ENCODE measurements at places on chromosomes 3 and 15. TPM values are rescaled to one million over a fixed set of nuclear protein-coding genes. Genes with fewer than 3 reads are reported as not detected.
A peak's percentile ranks its signal among the peaks of the same experiment; 100 is the strongest.

- no peak for DNase-seq
Measured at GRCh38 chr3:196654735-196655090, 15.2 kb downstream of the NRROS start.

- no peak for DNase-seq
Measured at GRCh38 chr3:126931806-126932187, 51.1 kb upstream of the PLXNA1 start.

GRCh38 chr3:81692766-81693165 is 68.7 kb downstream of the GBE1 start:
- DNase-seq: no peak

GRCh38 chr3:72535772-72536171 is 312.5 kb downstream of the SHQ1 start:
- DNase-seq: peak; percentile 52

DNA sequence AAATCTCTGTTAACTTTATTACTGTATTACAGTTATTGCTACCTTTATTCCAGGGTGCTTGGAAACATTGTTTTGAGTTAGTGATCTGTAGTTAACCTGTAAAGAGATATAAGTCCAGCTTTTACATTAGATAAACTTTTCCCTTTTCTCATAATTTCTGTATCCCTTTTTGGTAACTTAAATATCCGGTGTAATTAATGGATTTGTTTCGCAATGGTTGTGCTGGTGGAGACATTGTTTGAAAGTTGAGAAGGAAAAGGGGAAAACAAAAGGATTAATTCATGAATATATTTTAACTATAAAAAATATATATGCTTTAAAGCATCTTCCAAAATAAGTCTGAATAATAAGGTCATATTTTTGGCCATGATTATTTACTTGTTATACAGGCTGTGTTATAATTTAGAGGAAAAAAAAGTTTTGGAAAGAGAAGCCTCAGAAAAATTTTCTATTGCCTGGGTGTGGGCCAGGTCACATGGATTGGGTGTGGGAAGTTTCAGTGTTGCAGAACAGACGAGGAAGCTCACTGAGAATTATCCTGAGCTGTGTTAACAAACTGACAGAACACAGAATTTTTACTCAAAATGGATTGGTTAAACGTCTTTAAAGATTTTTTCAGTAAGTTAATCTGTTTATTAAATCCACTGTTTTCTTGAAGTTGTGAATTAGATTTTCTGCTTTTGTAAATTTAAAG is 27.7 kb upstream of the IL20RB start:
- DNase-seq: no peak

GRCh38 chr3:66991459-66991858 is 6.6 kb upstream of the KBTBD8 start:
- no peak for DNase-seq

DNA sequence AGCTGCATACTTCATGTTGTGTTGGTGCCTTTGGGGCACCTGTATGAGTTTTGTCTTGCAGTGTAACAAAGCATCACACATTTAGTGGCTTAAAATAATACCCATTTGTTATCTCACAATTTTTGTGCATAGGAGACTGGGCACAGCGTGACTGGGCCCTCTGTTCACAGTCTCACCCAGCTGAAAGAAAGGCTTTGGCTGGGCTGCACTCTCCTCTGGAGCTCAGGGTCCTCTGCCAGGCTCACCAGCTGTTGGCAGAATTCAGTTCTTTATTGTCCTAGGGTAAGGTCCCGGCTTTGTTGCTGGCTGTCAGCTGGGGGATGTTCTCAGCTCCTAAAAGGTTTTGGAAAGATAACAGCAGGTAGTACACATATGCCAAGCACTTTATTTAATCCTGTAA is 263.3 kb downstream of the CLSTN2 start:
- DNase-seq: no peak

DNA sequence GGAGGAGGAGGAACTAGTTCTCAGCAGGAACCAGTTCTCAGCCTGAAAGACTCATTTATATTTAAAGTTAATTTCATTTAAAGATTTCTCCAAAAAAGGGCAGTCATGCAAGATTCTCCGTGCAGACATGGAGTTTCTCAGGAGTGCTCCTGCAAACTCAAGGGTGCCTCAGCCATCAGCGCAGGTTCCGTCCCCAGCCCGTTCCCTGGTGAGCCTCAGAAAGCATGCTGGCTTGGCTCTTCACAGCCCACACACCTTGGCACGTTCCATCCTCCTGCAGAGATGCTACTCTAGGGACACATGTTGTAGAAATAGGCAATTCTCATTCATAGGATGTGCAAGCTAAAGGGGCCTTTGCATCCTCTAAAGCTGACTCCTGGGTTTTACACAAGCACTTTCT is 123.0 kb downstream of the LIPC start:
- no peak for DNase-seq

DNA sequence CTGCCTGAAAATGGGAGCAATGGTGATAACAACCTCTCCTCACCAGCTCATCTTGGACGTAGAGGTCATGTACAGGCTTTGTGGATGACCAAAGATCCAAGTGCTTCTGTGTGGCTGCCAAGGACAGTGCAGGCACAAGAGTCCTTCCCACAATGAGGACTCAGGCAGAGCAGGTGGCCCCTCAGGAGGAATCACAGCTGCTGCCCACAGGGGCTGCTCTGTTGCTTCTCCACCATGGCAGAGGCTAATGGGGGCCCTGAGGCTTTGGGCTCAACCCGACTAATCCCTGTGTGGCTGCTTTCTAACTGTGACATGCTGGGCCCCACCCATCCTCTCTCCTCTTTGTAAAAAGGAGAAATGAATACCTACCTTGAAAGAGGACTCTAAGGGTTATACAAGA is 58.1 kb upstream of the MRPS22 start:
- DNase-seq: no peak

DNA sequence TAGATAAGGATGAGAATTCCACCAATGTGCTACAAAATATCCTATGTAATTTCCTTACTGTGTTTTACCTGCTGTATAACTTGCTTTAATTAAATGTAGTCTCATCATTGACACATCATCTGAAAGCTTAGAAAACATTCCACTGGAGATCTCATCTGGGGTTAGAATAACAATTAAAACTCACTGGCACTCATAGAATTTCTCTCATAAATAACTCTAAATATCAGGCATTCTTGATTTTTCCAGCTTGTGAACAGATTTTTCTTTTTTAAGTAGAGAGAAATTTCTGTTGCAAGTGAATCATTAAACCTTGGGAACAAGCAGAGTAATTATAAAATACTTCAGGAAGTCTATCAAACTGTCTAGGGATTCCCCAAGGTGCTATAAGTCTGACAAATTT is 843.8 kb downstream of the NAALADL2 start:
- no peak for DNase-seq

DNA sequence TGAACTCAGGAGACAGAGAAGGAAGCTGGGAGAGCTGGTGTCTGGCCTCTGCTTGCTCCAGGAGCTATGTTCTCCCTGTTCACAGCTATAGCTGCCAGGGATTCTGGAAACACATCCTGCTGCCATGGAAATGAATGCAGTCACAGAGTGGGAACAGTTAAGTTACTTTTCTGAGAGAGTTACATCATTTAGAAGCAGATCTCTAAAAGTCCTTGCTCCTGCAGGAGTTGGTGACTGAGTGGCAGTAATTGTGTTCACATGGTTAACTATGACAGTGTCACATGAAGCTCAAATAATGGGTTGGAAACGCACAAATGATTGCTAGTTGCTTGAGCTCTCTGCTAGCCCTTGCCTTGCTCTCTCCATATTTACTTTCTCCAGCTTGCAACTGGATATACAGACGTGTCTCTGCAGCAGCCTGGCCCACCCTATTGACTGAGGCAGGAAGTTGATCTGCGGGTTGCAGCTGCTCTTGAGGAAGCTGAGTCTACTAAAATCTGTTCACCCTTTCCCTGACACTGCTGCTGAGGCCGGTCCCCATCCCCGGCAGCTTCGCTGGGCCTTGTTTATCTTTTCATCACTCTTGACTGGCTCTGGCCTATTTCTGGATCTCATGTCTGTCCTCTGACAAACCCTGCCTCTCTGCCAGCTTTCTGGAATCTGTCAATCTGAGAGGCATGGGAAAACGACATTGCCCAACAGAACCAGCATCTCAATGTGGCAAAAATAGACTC is 16.7 kb upstream of the ISLR start:
- DNase-seq: peak; percentile 34

GRCh38 chr3:72261566-72262564 is 476.9 kb upstream of the PROK2 start:
- DNase-seq: no peak

DNA sequence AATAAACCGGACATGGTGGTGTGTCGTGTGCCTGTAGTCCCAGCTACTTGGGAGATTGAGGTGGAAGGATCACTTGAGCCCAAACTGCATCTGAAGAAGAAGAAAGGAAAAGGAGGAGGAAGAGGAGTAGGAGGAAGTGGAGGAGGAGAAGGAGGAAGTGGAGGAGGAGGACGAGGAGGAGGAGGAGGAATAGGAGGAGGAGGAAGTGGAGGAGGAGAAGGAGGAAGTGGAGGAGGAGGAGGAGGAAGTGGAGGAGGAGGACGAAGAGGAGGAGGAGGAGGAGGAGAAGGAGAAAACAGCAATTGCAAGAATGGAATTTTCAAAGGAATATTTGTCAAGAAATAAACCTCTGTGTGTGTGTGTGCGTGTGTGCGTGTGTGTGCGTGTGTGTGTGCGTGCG is 528.6 kb downstream of the CADM2 start:
- no peak for DNase-seq

GRCh38 chr3:145006271-145006670 is 1034.6 kb downstream of the DIPK2A start:
- DNase-seq: no peak

DNA sequence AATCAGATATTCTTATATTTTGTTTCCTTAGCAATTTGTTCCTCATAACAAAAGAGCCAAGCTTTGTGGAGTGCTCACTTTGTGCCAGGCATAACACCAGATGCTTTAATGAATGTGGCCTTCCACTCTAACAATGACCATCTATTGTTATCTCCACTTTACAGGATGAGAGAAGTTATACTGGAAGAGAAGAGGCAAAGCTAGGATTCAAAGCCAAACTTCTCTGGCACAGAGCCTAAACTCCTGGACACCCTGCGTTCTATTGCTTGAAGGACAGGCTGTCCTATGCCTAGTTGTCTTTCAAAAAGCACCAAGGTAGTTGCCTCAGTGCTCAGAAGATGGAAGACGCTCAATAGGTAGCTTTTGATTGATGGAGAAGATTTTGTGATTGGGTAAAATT is 123.2 kb upstream of the FEZF2 start:
- no peak for DNase-seq

DNA sequence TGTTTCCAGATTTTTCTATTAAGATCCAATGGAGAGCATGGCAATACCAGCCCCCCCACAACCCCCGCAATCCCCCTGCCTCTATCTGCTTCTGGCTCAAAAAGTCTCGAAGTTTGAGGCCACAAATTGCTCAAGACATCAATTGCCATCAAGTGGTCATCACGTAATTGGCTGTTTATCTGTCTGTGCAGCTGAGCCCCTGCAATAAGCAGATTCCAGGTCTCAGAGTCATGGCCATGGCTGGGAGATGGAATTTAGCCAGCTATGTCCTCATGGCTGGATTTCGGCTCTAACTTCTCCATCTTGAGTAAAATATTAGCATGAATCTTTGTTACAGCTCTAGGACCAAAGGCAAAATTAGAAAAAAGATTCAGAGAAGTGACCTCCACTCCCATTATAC is 22.7 kb downstream of the SSUH2 start:
- DNase-seq: no peak

DNA sequence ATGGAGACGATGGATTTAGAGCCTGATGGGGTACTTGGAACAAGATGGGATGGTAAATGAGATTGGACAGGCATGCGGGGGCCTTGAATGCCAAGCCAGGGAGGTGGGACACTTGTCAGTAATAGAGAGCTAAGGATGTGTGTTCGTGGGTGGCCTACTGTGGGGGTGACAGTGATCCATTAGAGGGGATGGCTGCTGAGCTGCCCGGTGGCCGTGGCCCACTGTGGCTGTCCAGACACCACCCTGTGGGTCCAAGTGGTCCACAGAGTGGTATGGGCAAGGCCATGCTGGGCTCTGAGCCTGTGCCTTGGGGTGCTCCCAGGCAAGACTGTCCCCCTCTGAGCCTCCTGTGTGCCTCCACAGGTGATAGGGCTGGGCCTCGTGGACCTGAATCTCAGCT is 17.5 kb downstream of the CAND2 start:
- no peak for DNase-seq

GRCh38 chr3:62525281-62525680 is 151.9 kb upstream of the FEZF2 start:
- DNase-seq: no peak

DNA sequence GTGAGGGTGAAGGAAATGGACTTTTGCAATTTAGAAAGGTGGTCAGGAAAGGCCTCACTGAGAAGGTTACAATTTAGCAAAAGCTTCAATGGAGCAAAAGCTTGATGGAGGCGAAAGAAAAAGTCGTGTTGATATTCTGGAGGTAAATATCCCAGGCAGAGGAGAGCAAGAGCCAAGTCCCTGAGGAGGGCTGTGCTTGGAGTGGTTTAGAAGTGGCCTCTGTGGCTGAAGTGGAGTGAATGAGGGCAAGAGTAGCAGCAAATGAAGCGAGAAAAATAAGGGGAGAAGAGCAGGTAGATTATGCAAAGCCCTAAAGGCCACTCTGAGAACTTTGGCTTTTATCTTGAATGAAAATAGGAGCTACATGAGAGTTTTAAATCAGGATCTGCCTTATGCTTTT is 54.1 kb downstream of the GUCA1C start:
- no peak for DNase-seq

The ROPN1 gene
- not detected for total RNA-seq

The AGTR1 gene
- total RNA-seq: not detected

The BFSP2 gene
- total RNA-seq: 0.27 TPM

The TM4SF4 gene
- total RNA-seq: not detected

The TUSC7 gene
- total RNA-seq: not detected

The PLA2G4F gene
- not detected for total RNA-seq

The AADACL2 gene
- total RNA-seq: not detected

The RETNLB gene
- total RNA-seq: not detected

The LRRK1 gene
- 20.2 TPM for total RNA-seq

The ANXA2 gene
- 175 TPM for total RNA-seq

Measured in hematopoietic multipotent progenitor cell (in vitro differentiated cells).